ENCODE measurements at places on chromosomes 1 and 21. TPM values are rescaled to one million over a fixed set of nuclear protein-coding genes. Genes with fewer than 3 reads are reported as not detected.

Gene KIF14
- total RNA-seq, result 19.3 TPM

Gene FLG2
- not detected for total RNA-seq

Gene MAPKAPK2
- 55.8 TPM for total RNA-seq

Gene BTBD19
- 1.2 TPM for total RNA-seq

Gene DMRTA2
- total RNA-seq, result 1.4 TPM

Gene NFASC
- 17.6 TPM for total RNA-seq

Gene TXLNA
- total RNA-seq, result 62.5 TPM

Gene DCDC2B
- not detected for total RNA-seq

Gene MYBPH
- not detected for total RNA-seq

DNA sequence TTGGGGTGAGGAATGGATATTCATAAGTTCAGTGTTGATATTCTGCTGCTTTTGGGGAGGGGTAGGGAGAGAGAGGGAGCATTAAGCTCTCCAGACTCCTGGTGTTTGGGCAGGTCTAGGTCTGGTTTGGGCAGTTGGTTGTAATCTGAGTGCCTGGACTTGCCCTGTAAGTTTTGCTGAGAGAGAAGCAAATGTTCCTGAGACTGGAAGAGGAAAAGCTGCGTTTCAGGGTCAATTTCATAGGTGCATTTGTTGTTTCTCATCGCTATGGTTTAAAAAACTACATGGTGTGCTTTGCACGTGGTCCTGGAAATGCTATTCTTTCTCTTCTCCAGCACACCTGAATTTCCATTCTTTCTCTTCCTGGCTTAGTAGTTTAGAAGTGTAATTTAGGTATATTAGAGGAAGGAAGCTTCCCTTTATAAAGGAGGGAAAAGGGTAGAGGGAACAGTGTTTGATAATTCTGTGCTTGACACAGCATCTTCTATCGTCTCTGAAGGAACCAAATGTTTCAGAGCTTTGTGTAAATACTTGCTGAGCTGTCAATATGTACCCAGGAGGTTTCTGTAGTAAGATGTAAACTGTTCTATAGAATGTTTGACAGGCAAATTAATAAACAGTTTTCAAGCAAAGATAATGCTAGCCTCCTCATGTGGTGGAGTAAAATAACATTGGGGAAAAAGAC is 6.3 kb downstream of the ARID1A start:
- DNase-seq, result no peak

GRCh38 chr21:18218331-18218730 is 26.3 kb upstream of the CHODL start:
- no peak for DNase-seq

DNA sequence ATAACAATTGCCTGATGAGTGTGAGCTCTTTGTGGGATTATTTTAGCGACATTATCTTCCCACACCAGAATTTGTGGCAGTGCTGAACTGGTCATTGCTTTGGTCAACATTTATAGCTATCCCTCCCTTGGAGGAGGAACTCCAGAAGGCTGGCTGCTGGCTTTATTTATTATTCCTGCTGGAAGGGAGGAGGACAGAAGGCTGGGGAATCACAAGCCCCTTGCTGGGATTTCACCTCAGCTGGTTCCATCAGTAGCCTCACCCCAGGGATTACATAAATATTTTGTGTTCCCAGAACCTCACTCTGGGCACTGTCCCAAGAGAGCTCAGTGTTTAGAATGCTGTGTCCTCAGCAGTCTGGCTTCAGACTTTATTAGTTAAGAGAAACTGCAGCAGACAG is 102.8 kb upstream of the C1orf21 start:
- DNase-seq, result peak; percentile 82

- no peak for DNase-seq
Observed at GRCh38 chr1:60448850-60449249, 375.3 kb upstream of the C1orf87 start.

GRCh38 chr1:234848972-234849649 is 239.1 kb upstream of the IRF2BP2 start:
- DNase-seq, result peak; percentile 99

DNA sequence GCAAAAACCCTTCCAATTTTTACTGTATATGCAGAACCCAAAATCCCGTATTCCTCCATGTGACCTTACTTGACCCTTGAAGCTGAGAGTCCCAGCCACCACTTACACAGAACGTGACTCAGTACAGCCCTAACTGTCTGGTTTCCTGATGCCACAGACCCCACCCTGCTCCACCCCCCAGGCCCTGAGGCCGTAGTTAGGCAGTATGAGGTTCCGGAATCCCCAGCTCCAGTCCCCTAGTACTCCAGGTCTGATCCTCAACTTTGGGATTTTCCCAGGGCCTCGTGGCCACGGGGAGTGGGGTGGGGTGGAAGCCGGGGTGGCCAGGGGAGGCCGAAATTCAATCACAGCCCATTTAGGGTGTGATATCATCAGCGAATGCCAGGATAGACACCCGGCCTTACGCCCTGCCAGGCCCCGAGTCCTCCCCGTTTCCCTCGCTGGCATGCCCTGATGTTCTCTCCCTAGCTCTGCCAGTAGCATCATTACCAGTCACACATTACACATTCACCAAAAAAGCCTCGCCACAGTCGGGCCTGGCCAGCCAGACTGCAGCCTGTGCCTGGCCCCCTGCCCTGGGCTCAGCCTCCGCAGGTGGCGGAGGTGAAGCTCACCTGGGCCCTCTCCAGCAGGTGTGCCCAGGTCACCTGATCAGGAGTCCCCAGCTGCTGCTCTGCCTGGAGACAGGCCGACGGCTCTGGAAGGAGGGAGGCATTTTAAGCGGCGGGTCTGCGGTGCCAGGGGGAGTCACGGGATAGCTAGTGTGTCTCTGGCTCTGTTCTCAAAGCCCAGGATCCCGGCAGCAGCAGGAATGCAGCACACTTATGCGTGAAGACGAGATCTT is 70.8 kb downstream of the SCCPDH start:
- DNase-seq, result peak; percentile 68

DNA sequence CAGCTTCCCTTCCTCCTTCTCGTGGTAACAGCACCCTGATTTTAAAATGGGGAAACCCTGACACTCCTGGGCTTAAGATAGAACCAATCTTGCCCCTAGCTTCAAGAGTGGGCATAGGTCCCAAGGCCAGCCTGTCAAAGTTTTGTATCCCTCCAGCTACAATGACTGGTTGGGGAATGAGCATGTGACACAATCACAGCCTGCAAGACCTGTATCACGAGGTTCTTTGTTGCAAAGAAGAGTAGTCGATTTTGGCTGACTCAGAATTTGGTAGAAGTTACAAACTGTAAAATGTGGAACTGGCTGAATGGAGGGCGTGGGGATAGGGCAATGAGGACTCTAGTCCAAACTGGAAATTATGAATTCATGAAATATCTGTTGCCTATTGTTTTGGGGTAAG is 18.7 kb downstream of the CTSK start:
- DNase-seq, result no peak

GRCh38 chr1:2180297-2181245 is 14.0 kb downstream of the FAAP20 start:
- DNase-seq, result peak; percentile 66

GRCh38 chr1:183968386-183968785 is 69.1 kb downstream of the COLGALT2 start:
- no peak for DNase-seq

- no peak for DNase-seq
Observed at GRCh38 chr1:22317231-22317919, 134.3 kb upstream of the ZBTB40 start.

- DNase-seq, result no peak
Observed at GRCh38 chr1:154879038-154879421, 8.9 kb upstream of the KCNN3 start.

GRCh38 chr1:6884652-6885153 is 99.4 kb downstream of the CAMTA1 start:
- no peak for DNase-seq

DNA sequence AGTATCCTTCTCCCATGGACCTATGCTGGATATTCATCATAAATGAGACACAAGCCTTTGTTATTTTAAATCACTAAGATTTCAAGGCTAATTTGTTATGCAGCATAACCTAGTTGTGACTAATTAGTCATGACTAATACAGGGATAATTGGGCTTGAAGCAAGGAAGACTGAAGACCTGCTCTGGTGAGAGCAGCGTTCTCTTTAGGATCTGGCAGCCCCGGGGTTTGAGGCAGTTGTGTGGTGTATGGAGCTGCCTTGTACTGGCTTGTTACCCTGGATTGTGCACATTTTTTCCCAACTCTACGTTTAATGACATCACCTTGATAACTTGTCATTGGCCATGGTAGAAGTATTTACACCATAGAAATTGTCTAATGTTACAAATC is 25.7 kb upstream of the SPAG17 start:
- no peak for DNase-seq

- DNase-seq, result no peak
Observed at GRCh38 chr1:58308206-58308605, 238.3 kb downstream of the OMA1 start.

- DNase-seq, result no peak
Observed at GRCh38 chr1:232695621-232696385, 65.9 kb upstream of the SIPA1L2 start.

DNA sequence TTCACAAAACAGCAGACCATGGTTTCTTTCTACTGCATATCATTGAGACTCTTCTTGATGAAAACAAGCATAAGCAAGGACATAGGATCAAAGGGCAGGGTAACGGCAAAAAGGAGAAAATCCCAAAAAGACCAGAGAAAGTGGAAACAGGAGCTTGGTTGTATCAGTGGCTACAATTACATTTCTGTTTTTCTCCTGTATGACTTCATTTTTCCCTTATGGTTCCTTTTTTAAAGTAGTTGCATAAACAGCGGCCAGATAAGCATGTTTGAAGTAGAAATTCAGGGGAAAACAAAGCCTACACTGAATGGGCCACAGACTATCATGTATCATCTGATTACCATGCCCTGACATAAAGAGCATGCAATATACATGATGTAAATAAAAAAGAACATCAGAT is 4.6 kb downstream of the EGLN1 start:
- no peak for DNase-seq

- DNase-seq, result no peak
Observed at GRCh38 chr1:214335567-214335966, 54.6 kb downstream of the SMYD2 start.

DNA sequence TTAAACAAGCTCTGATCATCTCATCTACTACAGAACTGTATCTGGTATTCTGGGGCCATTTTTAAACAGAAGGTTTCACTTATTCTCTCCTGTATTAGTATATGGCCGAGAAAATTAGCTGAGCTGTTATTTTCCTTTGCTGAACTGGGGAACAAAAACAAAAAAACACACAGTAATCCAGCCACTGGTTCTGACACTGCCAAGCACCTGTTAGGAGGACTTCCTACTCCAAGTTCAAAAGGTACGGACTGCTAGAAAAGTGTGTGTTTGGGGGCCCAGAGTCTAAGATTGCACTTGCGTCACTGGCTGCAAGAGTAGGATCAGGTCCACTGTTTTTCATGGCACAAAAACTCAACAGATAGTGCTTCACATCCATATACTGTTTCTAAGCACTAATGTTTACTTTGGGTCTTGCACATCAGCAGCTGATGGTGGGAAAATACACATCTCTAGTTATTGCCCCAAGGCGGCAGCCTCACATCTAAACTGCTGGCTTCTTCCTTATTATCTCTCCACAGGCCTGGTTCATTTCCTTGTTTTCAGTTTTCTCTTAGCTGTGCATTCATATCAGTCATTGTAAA is 226.1 kb downstream of the FGGY start:
- DNase-seq, result no peak

DNA sequence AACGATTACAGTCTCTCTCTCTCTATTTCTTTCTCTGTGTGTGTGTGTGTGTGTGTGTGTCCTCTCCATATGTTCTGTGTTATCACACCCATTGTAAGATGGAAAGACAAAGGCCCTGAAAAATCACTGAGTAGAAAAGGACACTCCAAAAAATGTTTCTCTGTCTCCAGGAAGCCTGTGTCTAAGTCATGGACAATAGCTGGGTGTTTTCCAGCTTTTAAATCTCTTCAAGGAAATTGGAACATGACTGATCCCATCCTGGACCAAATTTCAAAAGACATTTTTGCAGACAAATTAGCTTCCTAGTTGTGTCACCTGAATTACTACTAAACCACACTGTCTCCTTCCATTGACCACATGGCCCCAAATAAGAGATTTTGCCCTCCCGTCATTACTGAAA is 31.0 kb upstream of the LMX1A start:
- no peak for DNase-seq

DNA sequence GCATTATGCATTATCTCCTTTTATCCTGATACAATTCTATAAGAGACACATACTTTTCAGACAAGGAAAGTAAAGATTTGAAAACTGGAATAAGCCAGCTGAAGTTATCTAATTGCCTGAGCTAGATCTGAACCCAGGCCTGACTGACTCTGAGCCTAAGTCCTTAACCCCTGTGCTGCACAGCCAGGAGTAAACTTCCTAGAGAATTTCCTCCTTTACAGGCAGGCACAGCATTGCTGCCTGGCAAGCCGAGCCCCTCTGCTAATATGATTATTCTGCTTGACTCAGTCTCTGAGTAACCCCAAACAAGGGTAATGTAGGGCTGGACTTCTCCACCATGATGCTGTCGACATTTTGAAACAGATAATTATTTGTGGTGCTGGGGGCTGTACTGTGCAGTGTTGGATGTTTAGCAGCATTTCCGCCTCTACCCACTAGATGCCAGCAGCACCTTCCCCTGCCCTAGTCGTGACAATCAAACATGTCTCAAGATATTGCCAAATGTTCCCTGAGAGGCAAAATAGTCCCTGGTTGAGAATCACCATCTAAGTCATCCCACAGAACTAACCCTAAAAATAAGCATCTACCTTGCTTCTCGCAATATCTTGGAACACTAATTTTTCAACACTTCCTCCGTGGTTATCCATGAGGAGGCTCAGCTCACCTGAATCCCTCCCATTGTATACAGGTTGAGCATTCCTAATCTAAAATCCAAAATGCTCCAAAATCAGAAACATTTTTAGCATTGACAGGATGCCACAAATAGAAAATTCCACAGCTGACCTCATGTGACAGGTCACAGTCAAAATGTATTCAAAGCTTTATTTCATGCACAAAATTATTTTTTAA is 18.5 kb downstream of the CAMK1G start:
- peak; percentile 63 for DNase-seq

GRCh38 chr1:193438771-193439170 is 252.4 kb upstream of the B3GALT2 start:
- DNase-seq, result no peak

DNA sequence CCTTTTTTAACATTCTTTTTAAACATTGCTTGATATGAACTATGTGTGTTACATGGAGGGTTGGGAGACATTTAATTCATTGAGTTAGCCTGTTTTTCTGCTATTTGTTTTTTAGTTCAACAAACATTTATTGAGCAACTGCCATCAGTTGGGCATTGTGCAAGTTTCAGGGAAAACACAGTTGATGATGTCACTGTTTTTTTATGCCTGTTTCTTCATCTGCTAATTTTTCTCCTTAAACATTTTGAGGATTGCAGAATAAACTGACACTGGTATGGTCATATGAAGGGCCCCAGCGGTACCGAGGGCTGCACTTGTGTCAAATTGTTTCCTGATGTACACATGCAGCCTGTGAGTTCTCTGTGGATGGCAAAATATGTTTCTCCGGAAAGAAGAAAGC is 253.0 kb downstream of the FGGY start:
- no peak for DNase-seq

DNA sequence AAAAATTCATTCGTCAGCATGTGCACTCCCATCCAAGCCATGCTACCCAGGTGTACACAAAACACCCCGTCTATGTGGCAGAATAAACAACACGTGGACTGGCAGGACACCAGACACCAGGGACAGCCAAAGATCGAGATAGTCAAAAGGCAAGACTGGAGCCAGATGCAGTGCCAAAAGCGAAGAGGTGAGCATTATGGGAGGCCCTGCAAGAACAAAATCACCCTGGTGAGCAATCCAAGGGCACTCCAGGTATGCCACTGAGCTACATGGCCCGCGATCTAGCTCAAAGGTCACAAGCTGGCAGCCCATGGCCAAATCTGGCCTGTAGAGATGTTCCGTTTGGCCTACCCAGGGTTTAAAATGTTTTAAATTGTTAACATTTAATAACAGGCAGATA is 33.7 kb downstream of the PLPP3 start:
- DNase-seq, result no peak

Measured in M059J (cell line).